Cerebellar nuclear complex (tissue), 1 donor: ENCODE measurements at places on chromosomes 16 and 17.

DNA sequence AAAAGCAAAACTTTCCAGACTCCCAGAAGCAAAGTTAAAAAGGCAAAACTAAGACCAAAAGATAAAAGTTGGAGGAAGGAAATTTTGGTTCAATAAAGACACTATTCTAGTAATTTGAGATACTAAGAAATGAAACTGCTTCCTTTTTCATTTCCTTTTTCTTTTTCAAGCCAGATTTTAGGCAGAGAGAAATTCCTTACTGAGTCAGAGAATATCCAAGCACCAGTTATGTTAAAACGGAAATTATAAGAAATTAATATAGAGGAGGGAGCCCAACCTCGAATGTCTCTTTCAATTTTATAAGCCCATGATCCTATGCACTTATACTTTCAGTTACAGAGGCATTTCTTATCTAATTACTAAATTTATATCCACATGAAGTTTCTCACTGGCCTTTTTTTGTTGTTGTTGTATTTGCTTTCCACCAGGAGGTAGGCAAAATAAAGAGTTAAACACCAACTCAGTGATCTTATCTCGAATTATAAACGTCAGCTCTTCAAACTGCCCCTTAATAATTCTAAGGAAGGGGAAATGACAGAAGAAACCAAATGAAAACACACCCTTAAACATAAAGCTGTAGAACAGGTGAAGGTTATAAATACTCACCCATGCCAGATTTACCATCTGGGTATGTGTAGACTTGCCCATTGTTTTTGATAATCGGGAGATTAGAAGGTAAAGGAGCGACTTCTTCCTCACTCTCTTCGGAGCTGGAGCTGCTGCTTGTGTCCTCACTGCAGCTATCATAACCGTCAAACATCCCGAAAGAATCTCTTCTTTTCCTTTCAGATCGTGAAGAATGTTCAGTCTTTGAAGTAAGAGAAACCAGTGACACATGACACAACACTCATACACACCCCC, 35.2 kb downstream of the MBTD1 start:
- DNase-seq = no peak

GRCh38 chr16:18792836-18793433, 2.8 kb upstream of the RPS15A start:
- no peak for DNase-seq

- no peak for DNase-seq
Observed at GRCh38 chr16:56610609-56611111, 2.3 kb downstream of the MT2A start.

DNA sequence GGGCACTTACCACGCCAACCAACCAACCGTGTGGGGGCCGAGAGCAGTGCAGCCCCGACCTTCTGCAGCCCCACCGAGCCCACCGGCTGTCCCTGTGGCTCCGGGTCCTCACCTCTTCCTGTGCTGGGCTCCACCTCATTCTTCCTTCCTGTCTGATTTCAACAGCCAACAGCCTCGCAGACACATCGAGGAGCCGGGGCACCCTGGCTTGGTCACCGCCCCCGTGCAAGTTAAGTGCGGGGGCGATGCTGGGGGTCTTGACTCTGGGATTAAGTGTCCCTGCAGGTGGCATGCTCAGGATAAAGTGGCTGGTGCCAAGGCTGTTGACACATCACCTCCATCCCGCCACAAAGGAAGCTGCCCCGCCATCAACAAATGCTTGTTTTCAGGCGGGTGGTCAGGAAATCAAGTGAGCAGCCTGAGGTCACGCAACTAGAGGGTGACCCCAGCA, at the start of gene NLRC3:
NLRC3 (minus strand) TSS at position 102 of the 451 bp plus-strand sequence. CDS start 12,367 bp downstream, outside the sequence.
- no peak for DNase-seq

DNA sequence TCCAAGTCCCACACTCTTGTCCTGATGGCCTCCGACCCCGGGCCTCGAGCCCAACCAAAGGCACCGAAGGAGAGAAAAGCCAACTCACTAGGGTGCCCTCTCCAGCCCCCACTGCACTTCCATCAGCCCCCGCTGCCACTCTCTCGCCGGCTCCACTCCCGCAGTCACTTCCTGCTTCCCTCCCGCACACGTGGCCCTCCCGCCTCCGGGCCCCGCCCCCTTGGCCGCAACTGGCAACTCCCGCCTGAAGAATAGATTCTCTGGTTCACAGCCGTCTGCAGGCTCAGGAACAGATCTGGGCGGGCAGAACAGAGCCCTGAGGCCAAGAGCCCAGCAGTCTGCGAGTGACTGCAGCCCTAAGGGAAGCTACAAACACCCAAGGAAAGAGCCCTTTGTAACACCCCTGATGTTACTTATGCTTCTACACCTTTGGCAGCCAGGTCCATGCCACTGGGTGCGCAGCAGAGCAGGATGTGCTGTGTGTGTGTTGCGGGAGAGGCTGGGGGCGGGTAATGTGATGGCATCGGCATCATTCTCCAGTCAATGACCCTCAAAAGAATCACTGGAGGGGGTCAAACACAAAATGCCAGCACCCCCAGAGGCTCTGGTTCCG, at the start of gene SLC39A11:
SLC39A11 (minus strand) TSS at position 166 of the 613 bp plus-strand sequence. CDS start 3,924 bp downstream, outside the sequence.
- DNase-seq = peak; percentile 59

DNA sequence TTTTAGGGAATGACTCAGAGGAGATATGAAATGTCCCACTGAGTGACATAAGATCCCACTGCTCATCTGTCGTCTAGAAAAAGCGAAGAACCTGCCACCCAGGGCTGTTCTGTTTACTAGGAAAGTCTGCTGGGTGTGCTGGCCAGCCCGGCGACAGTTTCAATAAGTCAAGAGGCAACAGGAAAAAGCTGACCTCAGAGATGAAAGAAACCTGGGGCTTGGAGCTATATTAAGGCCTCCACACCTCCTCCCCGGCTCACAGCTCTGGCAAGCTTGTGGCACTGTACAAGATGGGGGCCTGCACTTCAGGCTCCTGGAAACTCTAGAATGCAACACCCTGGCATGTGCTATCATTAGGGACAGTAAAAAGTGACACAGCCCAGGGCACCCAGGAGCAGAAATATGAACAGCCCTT, 10.6 kb downstream of the ZFHX3 start:
- DNase-seq = no peak

DNA sequence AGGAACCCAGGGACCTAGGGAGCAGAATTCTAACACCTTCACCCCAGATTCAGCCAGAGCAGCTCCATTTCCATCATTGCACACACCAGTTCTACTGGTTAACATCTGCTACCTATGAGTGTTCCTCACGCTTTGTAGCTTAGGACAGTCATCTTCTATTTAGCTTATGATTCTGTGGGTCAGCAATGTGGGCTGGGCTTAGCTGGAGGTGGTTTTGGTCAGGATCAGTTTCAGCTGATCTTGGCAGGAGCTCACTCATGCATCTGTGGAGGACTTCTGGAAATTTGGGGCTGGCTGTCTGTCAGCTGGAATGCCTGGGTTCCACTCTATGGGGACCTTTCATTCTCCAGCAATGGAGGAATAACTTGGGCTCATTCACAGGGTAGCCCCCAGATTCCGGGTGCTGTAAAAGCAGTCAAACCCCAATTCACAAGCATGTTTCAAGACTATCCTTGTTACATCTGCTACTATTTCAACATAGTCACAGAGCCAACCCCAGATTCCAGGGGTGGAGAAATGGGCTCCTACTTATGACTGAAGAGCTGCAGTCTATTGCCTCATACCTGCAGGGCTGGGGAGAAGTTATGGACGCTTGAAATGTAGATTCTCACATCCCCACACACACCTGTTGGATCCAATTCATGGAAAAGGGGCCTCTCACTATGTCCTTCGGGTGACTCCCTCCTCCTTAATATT, 3.4 kb upstream of the HP start:
- DNase-seq = no peak

GRCh38 chr17:75694536-75694935, 26.7 kb upstream of the ITGB4 start:
- no peak for DNase-seq

- no peak for DNase-seq
Observed at GRCh38 chr17:4167786-4168185, 24.8 kb downstream of the CYB5D2 start.

DNA sequence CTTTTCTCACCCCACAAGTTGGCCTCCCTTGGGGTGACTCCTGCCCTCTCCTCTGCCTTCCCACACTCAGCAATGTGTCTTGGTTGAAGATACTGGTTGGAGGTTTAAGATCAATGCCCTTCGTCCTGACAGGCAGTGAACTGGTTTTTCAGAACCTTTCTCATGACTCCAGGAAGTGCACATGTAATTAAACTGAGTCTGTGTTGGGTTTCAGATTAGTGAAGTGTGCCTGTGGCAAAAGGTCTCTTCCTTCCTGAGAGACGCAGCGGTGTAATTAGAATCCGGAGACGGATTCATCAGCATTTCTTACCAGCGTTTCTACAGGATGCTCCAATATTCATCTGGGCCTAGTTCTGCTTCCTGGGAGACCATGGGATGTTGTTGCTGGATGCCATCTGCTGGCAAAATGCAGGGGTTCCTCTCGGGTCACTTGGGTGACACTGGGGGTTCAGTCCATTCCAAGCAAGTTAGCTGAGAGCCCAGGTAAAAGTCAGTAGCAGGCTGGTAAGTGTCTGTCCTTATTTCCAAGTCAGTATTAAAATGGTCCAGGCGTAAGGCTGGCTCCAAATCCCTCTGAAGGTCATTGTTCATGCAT, 233.3 kb downstream of the XYLT1 start:
- DNase-seq = no peak

- no peak for DNase-seq
Observed at GRCh38 chr17:70021726-70022125, 53.3 kb upstream of the KCNJ16 start.

GRCh38 chr16:15961571-15962090, 12.2 kb downstream of the ABCC1 start:
- no peak for DNase-seq

- DNase-seq = no peak
Observed at GRCh38 chr16:19210968-19211367, 42.9 kb downstream of the SYT17 start.

DNA sequence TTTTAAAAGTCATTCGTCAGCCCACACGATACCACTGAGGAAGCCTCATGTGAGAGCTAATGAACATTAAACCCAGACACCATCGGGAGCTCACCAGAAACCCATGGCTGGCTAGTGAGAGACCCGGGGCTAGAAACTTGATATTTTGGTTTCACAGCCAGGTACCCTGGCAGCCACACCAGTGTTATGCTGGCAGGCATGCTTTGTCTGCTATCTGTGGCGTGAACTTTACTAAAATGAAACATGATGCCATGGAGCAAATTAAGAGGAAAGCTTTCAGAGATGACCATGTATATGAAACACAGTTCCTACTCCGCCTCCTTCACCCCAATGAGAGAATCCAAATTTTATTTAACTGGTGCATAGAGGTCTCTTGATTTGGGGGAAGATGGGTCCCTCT, 291.2 kb downstream of the IRX3 start:
- no peak for DNase-seq

GRCh38 chr16:8721336-8722024, 47.1 kb downstream of the ABAT start:
- DNase-seq = no peak

DNA sequence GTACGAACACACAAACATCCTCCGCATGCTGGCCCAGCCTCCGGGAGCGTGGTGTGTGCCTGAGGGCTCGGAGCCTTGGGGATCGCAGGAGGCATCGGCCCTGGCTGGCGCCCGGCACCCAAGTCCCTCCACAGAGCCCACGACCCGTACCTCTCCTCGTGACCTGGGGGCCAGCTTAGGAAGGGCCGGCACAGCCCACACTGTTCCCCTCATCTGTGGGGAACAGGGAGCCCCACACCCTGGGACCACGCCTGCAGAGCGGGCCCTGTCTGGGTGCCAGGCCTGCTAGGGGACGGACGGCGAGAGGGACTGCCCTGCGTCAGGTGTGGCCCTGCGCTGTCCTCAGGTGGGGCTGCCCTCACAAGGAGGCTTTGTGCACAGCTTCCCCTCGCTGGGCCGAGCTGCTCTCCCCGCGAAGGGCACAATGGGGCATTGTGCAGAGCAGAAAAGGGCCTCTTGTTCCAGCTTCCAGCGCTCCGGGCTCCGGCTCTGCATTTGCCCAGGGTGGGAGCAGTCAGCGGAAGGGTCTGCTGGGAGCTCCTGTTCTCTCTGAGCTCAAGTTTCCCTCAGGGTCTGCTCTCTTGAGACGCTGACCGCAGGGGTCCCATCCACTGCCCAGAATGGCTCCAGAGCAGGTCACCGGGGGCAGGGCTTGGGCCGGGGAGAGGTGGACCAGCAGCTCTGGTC, 1.7 kb upstream of the LMF1 start:
- no peak for DNase-seq
